ENCODE measurements at places on chromosomes 5 and 9. TPM values are rescaled to one million over a fixed set of nuclear protein-coding genes. Genes with fewer than 3 reads are reported as not detected.

The PDE6A gene
- not detected for total RNA-seq

The PCDHGB2 gene
- total RNA-seq: 1.3 TPM

The TMC1 gene
- 0.99 TPM for total RNA-seq

The TOR4A gene
- 28.9 TPM for total RNA-seq

The FGF18 gene
- total RNA-seq: not detected

The SMC2 gene
- total RNA-seq: 36.8 TPM

The CAMK4 gene
- total RNA-seq: 2.2 TPM

The SARDH gene
- total RNA-seq: 0.35 TPM

The STPG3 gene
- total RNA-seq: not detected

The IRGM gene
- not detected for total RNA-seq

The SYK gene
- 0.07 TPM for total RNA-seq

The CXXC5 gene
- 12.0 TPM for total RNA-seq

The FABP6 gene
- total RNA-seq: not detected

The ZNF608 gene
- 21.6 TPM for total RNA-seq

The RAD17 gene
- 13.4 TPM for total RNA-seq

The PCDHB8 gene
- 0.04 TPM for total RNA-seq

The STOM gene
- 196 TPM for total RNA-seq

The PTAR1 gene
- total RNA-seq: 43.5 TPM

The C9orf152 gene
- not detected for total RNA-seq

The PFN3 gene
- total RNA-seq: not detected

The BARHL1 gene
- not detected for total RNA-seq

The HAUS6 gene
- total RNA-seq: 19.3 TPM

The TMEM232 gene
- 0.39 TPM for total RNA-seq
